ENCODE measurements at places on chromosomes 6 and 20.

- DNase-seq = no peak
These were observed 58.2 kb downstream of the DNAH8 start for GRCh38 chr6:38773338-38773737.

DNA sequence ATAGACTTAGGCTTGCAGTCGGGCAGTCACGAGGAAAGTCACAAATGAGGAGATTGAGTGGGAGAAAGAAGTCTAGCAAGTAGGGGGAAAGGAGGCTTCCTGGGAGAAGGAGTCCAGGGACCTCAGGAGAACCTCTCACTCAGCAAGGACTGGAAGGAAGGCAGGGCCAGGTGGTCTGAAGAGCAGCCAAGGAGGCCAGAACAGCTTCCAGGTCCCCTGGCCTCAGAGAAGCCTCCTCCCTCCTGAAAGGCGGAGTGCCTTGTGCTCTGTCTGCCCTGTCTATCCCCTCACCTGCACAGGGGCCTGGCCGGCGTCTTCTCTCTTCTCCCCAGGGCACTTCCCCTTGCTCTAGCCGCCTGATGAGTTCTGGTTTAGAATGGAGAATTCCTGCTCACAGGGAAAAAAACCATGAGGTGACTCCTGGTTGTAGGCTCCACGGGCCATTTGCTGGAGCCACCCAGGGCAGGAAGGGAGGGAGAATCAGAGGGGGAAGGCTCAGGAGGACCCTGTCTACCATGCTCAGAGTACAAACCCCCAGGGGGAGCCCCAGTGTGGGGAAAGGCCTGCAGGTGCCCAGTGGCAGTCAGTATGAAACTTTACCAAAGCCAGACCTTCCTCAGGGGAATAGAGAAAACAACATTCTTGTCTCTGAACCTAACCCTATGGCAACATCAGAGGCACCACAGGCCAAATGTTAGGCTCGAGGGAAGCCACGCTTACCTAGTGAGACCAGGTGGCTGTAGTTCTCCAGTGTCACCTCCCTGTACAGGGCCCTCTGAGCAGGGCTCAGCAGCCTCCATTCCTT, 11.2 kb downstream of the ZNF337 start:
- DNase-seq = no peak

DNA sequence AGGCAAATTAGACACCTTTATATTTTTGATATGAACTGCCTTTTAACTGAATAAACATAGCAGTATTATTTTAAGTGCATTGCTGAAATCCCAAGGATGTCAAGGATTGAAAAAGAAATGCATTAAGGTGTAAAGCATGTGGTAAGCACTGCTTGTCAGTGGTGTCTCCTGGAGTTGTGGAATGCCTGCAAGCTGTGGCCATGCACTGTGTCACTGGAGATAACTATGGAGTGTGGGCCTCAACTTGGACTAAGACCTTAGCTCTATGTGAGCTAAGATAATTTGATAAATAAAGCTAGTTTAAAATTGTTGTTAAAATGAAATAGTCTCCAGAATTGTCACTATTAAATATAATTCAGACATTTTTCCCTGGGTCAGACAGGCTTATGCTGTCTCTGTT, 156.6 kb upstream of the OPRM1 start:
- DNase-seq = no peak

DNA sequence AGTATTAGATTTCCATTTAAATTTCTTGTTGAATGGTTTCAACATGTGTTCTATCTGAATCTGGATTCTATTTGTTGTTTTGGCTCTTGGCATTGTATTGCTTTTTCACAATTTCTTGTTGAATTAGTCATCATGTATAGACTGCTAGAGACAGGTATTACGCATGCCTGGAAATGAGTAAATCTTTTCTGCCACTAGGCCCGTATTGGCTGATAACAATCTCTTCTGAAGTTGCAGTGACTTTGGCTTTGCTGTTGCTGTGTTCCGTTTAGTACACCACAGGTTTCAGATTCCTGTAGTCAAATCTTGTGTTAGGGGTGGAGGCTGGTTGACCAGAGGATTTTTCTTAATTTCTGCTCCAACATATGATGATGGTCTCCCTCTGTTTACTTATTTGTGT, 1339.4 kb downstream of the GRIK2 start:
- no peak for DNase-seq

DNA sequence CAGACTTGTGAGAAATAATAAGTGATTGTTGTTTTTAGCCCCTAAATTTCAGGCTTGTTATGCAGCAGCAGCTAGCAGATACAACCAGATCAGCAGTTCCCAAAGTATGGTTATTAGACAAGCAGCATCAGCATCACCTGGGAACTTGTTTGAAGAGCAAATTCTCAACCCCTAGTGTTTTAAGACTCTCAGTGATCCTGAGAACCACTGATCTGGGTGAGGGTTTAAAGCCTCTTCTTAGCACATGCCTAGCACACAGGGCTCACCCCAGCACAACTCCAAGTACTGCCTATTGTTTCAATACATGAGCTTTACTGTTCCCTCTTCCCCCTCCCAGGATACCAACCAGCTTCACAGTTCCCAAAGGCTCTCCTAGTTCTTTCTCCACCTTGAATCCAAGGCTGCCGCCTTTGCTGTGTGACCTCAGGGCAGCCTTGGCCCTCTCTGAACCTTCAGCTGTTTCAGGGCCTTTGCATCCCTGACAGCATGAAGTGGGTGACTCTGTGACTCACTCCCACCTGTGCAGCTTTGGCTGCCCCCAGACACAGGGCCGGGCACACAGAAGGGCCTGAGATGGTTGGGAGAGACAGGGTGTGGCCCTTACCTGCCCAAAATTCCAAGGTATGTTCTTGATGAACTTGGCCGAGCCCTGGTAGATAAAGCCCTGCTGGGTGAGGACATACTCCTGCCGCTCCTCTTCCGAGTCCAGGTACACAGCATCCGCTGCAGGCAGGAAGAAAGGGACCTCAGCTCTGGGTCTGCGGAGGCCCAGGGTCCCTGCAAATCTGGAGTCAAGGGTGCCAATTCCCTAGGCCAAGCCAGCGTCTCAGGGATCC, 14.5 kb downstream of the TGM2 start:
- no peak for DNase-seq

- DNase-seq = peak; percentile 57
These were observed 5.1 kb downstream of the IGF2R start for GRCh38 chr6:159973951-159974350.

GRCh38 chr20:14799545-14800216, 462.3 kb upstream of the FLRT3 start:
- DNase-seq = no peak

GRCh38 chr6:136544326-136544725, 5.9 kb downstream of the MAP7 start:
- no peak for DNase-seq

DNA sequence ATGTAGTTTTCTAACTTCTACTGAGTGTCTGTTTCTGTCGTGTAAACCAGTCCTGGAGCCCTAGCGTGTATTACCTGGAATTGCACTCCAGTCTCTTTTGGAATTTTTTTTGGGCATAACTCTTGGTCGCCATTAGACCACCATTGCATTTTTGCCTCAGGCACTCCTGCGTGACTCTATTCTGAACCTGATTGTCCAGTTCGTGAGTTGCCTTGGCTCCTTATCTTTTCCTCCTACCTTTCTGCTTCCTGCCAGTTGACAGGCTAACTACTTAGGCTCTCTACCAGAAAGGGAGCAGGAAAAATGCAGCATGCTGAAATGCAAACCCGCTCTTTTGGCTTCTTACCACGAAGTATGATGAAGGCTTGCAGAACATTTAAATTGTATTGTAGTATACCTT, 490.9 kb upstream of the SOX4 start:
- no peak for DNase-seq

- DNase-seq = peak; percentile 79
These were observed 118.8 kb upstream of the ARID1B start for GRCh38 chr6:156658186-156658965.

DNA sequence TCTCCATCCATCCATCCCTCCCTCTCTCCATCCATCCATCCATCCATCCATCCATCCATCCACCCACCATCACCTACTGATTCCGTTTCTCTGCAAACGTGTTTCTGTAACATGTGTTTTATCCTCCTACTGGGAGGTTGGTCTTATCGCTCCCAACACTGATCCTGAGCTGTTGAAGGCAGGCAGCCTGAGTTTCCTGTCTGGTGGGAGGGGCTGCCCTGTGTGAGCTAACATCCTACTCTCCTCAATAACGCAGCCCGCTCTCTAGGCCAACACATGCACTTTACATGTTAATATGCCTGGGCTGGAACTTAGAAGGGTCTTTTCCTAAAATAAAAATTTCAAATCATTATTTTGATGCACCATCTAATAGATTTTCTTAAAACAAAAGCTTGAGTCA, 126.5 kb downstream of the WDR27 start:
- no peak for DNase-seq

DNA sequence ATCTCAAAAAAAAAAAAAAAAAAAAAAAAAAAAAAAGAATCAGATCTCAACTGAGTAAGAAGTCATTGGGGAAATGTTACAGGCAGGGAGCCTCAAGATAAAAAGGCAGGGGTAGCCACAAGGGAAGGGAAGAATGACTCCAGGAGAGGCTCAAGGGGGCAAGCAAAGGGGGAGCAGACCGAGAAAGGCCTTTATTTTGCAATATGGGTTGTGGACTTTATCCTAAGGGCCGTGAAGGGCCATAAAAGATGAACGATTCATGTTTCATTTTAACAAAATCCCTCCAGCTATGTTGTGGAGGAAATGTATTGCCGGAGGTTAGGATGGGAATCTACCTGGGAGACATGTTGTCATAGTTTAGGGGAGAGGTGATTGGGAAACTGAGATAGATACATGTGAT, 25.8 kb upstream of the SEC63 start:
- no peak for DNase-seq

- peak; percentile 69 for DNase-seq
These were observed 79.7 kb upstream of the FYN start for GRCh38 chr6:111952821-111953540.

DNA sequence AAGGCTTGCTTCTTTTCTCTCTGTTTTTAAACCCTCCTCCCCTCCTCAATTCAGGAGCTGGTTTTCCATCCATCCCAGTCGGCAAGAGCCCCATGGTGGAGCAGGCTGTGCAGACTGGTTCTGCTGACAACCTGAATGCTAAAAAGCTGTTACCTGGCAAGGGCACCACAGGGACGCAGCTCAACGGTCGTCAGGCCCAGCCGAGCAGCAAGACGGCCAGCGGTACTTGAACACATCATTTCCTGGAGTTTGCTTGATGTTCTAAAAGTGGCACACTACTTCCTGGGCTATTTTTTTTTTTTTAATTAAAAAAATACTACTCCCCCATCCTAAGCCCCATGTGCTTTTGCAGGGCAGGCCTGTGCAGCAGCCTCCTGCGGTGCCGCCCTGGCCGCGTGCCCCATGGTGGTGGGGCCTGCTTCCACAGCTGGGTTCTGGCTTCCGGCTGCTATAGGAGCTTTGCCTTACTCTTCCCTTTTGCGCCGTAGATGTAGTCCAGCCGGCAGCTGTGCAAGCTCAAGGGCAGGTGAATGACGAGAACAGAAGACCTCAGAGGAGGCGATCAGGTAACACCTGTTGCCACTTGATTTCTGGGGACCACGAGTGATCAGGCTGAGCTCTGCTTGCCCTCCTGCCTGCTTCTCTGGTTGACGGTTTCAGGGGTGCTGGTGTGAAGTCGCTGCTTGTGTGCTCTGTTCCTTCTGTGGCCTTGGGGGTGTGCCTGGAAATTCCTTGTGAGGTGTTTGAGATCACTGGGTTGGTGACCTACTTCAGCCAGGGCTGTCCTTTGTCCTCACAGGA, 7.7 kb downstream of the LSM14B start:
- DNase-seq = no peak

DNA sequence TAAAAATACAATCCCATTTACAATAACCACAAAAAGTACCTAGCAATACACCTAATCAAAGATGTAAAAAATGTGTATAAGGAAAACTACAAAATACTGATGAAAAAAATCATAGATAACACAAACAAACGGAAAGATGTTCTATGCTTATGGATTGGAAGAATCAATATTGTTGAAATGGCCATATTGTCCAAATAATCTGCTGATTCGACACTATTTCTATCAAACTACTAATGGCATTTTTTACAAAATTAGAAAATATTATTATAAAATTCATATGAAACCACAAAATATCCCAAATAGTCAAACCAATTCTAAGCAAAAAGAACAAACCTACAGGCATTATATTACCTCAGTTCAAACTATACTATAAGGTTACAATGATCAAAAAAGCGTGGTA, 978.3 kb upstream of the MAP3K7 start:
- DNase-seq = no peak

- DNase-seq = no peak
These were observed 29.6 kb upstream of the TMEM244 start for GRCh38 chr6:129890701-129891100.

DNA sequence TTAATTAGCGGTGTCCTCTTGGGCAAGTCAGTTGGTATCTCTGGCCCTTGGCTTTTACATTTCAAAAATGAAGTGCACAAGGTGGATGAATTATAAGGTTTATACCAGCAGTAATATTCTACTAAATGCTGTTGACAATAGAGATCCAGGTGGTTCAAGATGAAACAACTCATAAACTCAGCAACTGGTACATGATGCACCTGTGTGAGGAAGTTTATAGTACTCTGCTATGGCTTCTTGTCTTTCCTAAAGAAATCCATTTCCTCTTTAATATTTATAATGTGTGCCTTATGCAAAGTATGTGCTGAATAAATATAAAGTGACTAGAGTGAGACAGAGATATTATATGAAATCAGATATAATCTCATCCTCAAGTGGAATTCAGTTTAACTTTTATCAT, 48.5 kb downstream of the ADGRG6 start:
- DNase-seq = no peak

DNA sequence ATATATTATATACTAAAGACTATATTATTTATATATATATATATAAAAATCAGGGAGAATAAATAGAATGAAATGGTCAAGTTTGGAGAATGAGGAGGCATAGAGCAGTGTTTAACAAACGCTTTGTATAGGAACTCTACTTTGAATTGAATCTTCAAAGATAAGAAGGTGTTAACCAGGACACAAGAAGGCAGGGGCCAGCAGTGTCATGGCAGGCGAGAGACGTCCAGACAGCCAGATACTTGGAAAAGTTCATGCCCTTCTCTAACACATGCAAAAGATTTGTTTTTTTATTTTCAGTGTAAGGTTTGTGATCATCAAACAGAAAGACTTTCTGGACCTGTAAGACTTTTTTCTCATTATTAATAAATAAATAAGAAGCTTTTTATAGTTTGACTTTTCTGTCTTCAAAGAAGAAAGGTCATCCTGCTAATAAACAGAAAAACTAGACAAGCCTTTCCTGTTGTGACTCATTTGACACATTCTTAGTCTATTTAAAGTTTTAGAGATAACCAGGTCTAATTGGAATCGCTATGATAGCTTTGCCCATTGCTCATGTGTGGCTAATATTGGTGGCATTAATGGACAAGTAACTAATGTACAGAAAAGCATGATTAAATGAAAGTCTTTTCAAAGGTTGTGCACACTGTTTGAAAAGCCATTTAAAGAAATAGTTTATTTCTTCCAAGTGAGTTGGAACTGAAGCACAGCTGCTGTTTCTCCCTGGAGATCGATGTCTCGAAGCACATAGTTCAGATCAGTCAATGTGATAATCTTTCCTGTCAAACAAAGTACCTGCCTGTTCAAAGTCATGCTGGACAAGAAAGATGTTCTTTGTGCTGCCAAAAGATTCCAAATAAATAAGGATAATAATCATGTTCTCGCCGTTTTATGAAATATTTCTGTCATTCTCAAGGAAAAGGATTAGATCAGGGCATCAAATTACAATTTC, 420.4 kb upstream of the OPRM1 start:
- no peak for DNase-seq

- DNase-seq = no peak
These were observed 93.4 kb downstream of the FNDC1 start for GRCh38 chr6:159262586-159262985.

- no peak for DNase-seq
These were observed 17.0 kb upstream of the TBCC start for GRCh38 chr6:42762950-42763349.

GRCh38 chr6:161459008-161459615, 185.3 kb upstream of the AGPAT4 start:
- DNase-seq = peak; percentile 43

- DNase-seq = no peak
These were observed 22.9 kb downstream of the PPP1R3G start for GRCh38 chr6:5108068-5108467.

Measured in GM03348 (cell line).